ENCODE measurements at places on chromosomes 11 and 22.

GRCh38 chr11:100396266-100396665, 290.8 kb upstream of the ARHGAP42 start:
- H3K27ac ChIP-seq = no peak overlapping the region
- no peaks in the 10 kb centered on the region for H3K4me1 ChIP-seq
- no peak for DNase-seq
- no peak overlapping the region for H3K4me3 ChIP-seq
- H3K27me3 ChIP-seq = no peaks in the 10 kb centered on the region

- peak; percentile 56 for DNase-seq
- no peaks in the 10 kb centered on the region for H3K27me3 ChIP-seq
- peaks cover 67% of the 10 kb centered on the region for H3K4me1 ChIP-seq
- H3K27ac ChIP-seq = peak overlapping the region; percentile 79
Measured at GRCh38 chr22:24146194-24146616, 35.1 kb upstream of the SUSD2 start.

GRCh38 chr11:113710989-113711388, 4.9 kb upstream of the TMPRSS5 start:
- no peak for DNase-seq
- H3K36me3 ChIP-seq = no peaks in the 10 kb centered on the region
- H3K27ac ChIP-seq = no peak overlapping the region
- no peak overlapping the region for H3K4me3 ChIP-seq
- H3K27me3 ChIP-seq = no peaks in the 10 kb centered on the region

- no peak overlapping the region for H3K4me3 ChIP-seq
- DNase-seq = no peak
- H3K27me3 ChIP-seq = no peaks in the 10 kb centered on the region
Measured at GRCh38 chr22:28008056-28008455, 89.0 kb upstream of the PITPNB start.

DNA sequence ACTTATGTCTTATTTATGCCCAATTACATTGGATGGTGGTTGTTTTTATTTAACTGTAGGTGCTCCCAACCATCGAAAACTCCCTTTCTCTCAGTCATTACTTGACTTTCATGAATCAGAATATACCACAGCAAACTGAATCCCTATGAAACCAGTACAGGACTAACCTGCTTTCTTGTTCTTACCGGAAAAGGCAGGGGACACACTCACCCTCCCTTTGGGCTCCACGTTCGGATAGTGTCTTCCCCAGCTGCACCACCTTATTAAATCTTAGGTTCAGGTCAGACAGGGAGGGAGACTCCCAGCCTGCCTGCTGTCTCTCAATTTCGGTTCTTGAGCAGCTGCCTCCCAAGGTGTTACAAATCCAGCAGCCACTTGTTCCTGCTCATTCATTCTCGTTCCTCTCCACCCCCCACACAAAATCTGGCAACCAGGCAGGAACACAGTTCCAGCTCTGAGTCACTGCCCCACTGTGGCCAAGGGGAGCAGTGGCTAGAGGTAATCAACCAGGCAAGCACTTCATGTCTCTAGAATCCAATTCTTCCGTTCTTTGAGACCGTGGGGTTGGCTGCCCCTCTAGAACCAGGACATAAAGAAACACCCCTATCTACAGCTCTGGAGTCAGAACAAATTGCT, 133.0 kb downstream of the PLEKHA7 start:
- H3K4me3 ChIP-seq = no peak overlapping the region
- H3K27ac ChIP-seq = no peak overlapping the region
- H3K36me3 ChIP-seq = no peaks in the 10 kb centered on the region
- H3K27me3 ChIP-seq = peaks cover 10% of the 10 kb centered on the region
- peaks cover 6% of the 10 kb centered on the region for H3K4me1 ChIP-seq
- DNase-seq = peak; percentile 18

- H3K27ac ChIP-seq = no peak overlapping the region
- peaks cover 2% of the 10 kb centered on the region for H3K27me3 ChIP-seq
- peaks cover 33% of the 10 kb centered on the region for H3K4me1 ChIP-seq
- no peak overlapping the region for H3K4me3 ChIP-seq
- no peak for DNase-seq
Measured at GRCh38 chr22:27419473-27419872, 382.1 kb downstream of the MN1 start.

DNA sequence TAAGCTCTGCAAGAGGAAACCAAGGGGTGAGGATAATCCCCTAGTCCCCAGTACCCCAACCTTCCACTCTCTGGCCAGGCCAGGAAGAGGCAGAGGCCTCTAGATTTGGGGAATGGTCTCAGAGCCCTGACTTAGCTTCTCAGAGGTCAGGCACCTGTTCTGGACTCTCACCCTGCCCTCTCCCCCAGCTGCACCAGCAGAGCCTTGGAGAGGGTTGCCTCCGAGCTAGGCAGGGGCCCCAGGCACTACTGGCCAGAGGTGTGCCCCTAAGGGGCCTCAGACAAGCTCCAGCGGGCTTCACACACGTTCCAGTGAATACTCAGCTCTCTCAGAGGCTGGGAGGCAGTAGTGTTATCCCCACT, 8.0 kb downstream of the FREY1 start:
- H3K36me3 ChIP-seq = no peaks in the 10 kb centered on the region
- peak overlapping the region; percentile 80 for H3K27ac ChIP-seq
- peaks cover 14% of the 10 kb centered on the region for H3K27me3 ChIP-seq

- no peak overlapping the region for H3K27ac ChIP-seq
- H3K36me3 ChIP-seq = no peaks in the 10 kb centered on the region
- no peaks in the 10 kb centered on the region for H3K4me1 ChIP-seq
- H3K27me3 ChIP-seq = peaks cover 2% of the 10 kb centered on the region
- DNase-seq = no peak
Measured at GRCh38 chr11:113481226-113481625, 6.0 kb upstream of the DRD2 start.

DNA sequence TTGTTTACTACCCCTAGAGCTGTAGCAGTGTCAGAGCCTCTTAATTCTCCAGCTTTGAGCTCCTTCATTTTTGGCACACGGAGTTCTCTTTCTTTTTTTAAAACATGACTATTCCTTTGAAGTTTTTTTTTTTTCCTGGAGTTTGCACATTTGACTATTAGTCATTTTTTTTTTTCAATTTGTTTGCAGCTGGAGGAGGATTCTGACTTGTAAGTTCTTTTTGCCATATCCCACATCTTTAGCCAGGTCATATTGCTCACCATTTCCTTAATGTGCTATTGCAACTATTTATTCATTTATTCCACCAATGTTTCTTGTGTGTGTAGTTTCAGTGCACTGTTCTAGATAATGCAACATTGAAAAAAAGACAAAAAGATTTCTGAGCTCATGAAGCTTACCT, 166.3 kb upstream of the ARHGAP20 start:
- no peaks in the 10 kb centered on the region for H3K27me3 ChIP-seq
- H3K36me3 ChIP-seq = no peaks in the 10 kb centered on the region
- no peak overlapping the region for H3K4me3 ChIP-seq
- H3K4me1 ChIP-seq = no peaks in the 10 kb centered on the region
- no peak for DNase-seq
- no peak overlapping the region for H3K27ac ChIP-seq

DNA sequence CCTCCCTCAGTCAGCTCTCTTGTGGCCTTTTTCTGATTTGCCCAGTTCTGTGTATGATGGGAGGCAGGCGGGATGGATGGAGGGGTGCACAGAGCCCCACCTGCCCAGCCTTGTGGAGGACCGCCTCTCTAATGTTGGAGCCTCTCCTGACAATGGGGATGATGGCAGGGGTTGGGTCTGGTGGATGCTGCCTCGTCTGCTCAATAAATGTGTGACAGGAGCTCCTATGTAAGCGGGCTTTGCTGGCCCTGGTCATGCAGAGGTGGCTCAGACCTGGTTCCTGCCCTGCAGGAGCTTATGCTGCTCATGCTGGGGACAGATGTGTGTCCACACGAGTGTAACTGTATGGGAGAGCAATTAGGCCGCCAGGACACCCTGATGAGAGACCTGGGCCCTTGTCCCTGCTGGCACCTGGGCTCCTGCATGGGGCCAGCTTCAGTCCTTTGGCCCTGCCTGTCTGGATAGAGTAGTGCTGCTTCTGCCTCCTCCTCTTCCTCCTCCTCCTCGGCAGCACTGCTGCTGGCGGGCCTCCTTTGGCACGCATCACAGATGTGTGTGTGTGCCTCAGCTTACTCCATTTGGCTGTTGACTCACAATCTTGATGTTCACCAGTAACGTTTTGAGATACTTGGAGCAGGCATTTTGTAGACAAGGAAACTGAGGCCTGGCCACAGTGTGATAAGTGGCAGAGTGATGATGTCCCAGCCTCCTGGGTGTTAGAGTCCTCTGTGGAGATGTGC, 131.0 kb downstream of the TBC1D22A start:
- H3K4me3 ChIP-seq = no peak overlapping the region
- no peak overlapping the region for H3K27ac ChIP-seq
- H3K4me1 ChIP-seq = no peaks in the 10 kb centered on the region
- H3K27me3 ChIP-seq = peaks cover 2% of the 10 kb centered on the region
- no peak for DNase-seq

GRCh38 chr22:46654927-46655595, 34.9 kb downstream of the GRAMD4 start:
- peaks cover 4% of the 10 kb centered on the region for H3K27me3 ChIP-seq
- DNase-seq = no peak
- H3K4me1 ChIP-seq = peaks cover 6% of the 10 kb centered on the region
- H3K4me3 ChIP-seq = no peak overlapping the region
- no peaks in the 10 kb centered on the region for H3K36me3 ChIP-seq

DNA sequence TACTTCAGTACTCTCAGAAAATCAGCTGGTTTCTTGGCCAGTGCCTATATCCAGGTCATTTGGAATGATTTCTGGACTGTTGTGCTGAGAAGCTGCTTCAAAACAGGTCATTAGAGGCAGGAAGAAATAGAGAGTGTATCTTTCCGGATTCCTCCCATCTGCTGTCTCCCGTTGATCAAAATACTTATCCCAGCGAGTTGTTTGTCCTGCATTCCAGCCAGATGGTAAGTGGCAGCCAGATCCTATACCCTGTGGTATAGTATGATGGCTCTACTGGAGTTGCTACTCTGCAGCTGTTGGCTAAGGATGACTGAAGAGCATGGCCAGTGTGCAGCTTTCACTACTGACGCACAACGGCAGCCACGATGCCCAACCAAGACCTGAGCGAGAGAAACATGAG, 560.9 kb upstream of the ANO5 start:
- H3K4me1 ChIP-seq = no peaks in the 10 kb centered on the region
- no peak for DNase-seq
- H3K36me3 ChIP-seq = no peaks in the 10 kb centered on the region
- H3K27ac ChIP-seq = no peak overlapping the region
- H3K27me3 ChIP-seq = no peaks in the 10 kb centered on the region

DNA sequence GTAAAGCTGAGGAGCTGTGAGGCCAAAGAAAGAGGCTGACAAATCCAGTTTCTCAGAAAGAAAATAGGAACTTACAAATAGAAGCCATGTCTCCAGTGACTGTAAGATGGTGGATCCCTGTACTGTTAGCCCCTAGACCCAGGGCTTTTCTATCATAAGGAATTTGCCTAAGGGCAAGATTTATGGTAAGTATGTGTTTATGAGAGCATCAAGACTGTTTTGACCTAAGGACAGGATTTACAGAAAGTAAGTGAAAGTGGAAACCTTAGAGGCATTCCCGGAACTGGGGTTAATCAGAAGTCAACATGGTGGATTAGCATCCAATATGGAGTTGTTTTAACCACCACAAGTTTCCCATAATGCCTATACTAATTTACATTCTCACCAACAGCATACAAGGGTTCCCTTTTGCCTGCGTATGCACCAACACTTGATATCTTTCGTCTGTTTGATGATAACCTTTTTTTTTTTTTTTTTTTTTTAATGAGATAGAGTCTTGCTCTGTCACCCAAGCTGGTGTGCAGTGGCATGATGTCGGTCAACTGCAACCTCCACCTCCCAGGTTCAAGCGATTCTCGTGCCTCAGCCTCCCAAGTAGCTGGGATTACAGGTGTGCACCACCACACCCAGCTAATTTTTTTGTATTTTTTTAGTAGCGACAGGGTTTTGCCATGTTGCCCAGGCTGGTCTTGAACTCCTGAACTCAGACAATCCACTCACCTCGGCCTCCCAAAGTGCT, 40.2 kb downstream of the BIRC2 start:
- peaks cover 18% of the 10 kb centered on the region for H3K4me1 ChIP-seq
- H3K27ac ChIP-seq = peak overlapping the region; percentile 37
- no peak for DNase-seq

- H3K4me3 ChIP-seq = peak overlapping the region; percentile 63
- DNase-seq = peak; percentile 35
- H3K36me3 ChIP-seq = no peaks in the 10 kb centered on the region
- H3K27ac ChIP-seq = no peak overlapping the region
Measured at GRCh38 chr22:39388261-39389011, 11.1 kb upstream of the TAB1 start.

All from HFFc6 (cell line).